NCI-H146 (cell line): ENCODE measurements at places on chromosomes 2 and 18.
A peak's percentile ranks its signal among the peaks of the same experiment; 100 is the strongest.

- DNase-seq, result no peak
Measured at GRCh38 chr2:206392118-206392517, 51.2 kb upstream of the ADAM23 start.

DNA sequence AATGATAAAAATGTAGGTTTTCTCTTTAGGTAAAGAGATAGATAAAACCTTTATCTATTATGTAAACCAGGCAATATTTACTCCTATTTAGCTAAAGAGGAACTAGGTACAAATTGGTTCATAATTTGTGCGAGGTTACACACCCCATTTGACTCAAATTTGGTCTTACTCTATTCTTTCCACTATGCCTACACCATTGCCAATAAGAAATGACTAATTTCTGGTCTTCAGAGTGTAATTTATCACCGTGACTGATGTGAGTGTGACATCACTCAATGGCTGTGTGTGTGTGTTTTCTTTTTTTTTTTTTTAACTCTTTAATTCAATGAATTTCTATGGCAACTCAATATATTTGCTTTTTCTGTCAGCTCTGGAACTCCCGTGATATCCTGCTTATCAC lies 955.8 kb downstream of the TDRD15 start:
- no peak for DNase-seq

GRCh38 chr2:28972778-28973335 lies 8.2 kb upstream of the TOGARAM2 start:
- no peak for DNase-seq

DNA sequence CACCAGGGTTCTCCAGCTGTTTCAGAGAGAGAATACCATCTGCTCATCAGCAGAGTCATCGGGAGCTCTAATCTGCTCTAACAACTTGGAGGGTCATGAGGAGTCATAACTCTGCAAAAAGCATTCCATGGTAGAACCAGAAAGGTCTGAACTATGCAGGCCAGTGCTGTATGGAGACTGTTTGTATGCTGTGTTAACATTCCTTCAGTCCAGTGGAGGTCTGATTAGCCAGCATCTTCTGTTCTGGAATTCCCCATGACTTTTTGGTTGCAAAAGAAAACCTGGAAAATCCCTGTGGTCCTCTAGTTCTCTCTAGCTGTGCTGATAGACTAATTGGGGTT lies 9.4 kb upstream of the ITGB6 start:
- no peak for DNase-seq

- no peak for DNase-seq
Measured at GRCh38 chr2:74867841-74868658, 34.1 kb downstream of the HK2 start.

GRCh38 chr2:195461010-195461409 lies 196.0 kb upstream of the SLC39A10 start:
- DNase-seq, result no peak

GRCh38 chr2:174145827-174146226 lies 102.5 kb downstream of the OLA1 start:
- DNase-seq, result peak; percentile 13

DNA sequence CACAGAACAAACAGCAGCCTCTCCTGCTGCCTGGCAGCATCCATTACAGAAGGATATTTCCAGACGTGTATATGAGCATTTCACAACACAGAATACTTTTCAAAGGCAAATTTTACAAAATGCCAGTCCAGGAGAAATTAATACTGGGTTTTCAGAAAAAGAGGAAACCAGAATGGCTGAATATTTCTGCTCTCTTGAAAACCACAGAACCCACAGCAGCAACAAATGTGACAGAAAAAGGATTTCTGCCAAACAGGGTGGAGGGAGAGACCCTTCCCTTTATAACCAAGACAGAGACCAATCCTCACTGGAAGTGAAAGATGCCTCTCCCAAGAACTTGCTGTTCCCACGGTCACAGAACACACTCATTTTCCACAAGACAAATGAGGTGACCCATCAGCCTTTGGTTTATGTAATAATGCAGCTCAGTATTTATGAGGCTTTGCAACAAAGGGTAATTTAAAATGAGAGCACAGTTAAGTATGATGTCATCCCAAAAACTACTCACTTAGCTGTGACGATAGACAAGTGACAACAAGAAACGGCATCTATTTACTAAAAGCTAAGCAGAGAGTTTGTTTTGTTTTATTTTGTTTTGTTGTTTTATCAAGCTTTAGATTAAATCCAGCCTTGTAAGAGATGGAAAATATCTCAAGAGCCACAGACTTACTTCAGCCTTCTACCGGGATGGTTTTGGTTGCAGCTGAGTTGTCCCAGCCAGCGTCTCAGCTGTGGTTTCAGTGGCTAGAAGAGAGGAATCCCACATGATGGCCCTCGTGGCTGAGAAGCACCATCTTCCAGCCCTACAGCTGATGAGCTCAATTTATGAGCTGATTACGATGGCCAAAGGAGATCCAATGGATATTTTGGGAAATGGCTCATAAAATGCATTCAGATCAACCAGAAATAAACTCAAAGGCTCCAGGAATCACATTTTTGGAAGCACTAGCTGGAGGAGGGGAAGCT lies 249.3 kb upstream of the AGAP1 start:
- DNase-seq, result no peak

DNA sequence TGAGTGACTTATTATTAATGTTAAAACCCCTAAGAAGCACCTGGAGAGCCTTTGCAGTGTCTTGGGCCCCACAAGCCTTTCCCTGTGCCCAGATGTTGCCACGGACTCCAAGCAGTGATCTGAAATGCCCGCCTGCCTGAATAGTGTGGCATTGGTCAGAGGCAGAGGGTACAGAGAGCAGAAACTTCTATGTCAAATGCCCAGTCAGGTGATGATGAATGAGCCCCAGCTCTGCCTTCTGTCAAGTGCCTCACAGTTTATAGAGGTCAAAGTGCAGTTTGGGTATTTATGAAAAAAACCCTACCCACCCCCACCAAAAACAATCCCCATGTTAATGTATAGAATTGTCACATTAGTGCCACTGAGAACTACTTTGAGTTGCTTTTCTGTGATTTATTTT lies 170.0 kb upstream of the SIX3 start:
- DNase-seq, result peak; percentile 23

DNA sequence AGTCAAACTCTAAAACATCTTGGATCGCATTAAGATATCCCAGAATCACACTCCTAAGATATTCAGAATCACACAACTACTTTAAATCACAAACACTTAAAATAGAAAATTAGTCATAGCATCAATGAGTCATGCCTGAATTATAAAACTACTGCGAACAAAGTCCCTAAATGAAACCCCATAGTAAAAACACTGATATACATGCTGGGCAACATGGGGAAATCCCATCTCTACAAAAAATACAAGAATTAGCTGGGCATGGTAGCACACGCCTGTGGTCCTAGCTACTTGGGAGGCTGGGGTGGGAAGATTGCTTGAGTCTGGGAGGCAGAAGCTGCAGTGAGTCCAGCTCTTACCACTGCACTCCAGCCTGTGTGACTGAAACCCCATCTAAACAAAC lies 101.7 kb downstream of the COBLL1 start:
- DNase-seq, result no peak

- DNase-seq, result no peak
Measured at GRCh38 chr18:62452280-62452831, 70.5 kb upstream of the ZCCHC2 start.

DNA sequence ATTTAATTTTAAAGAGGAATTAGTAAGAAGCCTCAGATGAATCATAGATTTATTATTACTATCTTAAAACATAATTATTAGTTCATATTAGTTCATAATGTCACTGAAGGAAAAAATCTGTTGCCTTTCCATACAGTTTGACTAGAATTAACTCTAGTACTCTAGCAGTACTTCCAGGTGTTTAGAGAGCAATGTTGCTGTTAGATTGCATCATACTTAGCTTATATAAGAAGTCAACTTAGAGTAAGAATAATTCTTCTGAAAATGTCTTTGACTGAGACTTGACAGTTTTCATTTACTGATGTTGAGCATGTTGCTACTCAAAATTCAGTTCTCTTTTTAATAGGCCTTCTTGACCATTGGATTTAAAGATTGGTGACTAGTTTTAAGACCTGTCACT lies 4.7 kb downstream of the RAB3GAP1 start:
- DNase-seq, result no peak

DNA sequence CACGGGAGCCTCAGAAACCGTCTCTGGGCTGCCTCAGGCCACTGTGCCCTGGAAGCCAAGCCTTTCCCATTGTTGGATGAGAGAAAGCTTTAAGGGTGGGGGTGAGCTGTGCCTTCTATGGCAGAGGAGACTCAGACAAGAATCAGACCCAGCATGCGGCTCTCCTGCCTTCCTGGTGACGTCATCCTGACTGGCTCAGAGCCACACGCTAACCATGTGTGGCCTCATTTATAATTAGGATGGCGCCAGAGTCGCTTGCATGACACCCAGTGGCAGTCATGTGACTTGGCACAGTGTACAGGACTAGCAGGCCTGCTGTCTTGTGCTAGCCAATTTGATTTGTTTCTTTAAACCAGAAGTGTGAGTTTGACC lies 99.1 kb downstream of the SH3BP4 start:
- peak; percentile 80 for DNase-seq

DNA sequence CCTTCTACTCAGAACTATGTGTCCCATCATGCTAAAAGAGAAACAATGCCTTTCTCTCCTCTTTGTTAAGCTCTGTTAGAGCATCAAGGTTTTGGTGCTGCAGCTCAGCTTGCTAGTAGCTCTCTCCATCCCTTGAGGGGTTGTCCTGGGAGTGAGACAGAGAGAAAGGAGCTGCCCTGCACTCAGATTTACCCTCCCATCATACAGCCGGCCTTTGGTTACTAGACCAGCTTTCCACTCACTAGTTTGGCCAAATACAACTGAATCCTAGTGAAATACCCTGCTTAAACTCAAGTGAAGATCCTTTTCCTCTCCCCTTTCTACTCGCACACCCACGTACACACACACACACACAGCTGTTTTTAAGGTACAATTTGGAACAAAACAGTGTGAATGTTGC lies 2.3 kb upstream of the CHN1 start:
- no peak for DNase-seq

- no peak for DNase-seq
Measured at GRCh38 chr2:207600231-207600630, 25.0 kb downstream of the METTL21A start.

- peak; percentile 82 for DNase-seq
Measured at GRCh38 chr2:6865346-6866274, at the start of gene CMPK2. TSS of gene CMPK2 (minus strand) at chr2:6865907. CDS start at chr2:6865696, 211 bp downstream.

DNA sequence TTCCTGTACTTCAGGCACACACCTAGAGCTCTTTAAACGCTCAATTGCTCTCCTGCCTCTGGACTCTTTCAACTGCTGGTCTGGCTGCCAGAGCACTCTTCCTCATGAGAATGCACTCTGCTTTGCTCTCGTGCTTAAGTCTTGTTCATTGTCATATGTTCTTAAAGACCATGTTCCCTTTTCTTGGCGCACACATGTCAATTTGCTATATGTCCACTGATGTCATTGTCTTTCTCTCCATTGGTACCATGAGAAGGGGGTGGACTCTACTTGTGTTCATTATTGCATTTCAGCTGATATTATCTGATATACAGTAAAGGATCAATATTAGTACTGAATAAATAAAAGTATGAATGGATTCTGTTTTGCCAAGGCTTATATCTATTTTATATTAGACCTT lies 16.8 kb downstream of the SPHKAP start:
- DNase-seq, result no peak

DNA sequence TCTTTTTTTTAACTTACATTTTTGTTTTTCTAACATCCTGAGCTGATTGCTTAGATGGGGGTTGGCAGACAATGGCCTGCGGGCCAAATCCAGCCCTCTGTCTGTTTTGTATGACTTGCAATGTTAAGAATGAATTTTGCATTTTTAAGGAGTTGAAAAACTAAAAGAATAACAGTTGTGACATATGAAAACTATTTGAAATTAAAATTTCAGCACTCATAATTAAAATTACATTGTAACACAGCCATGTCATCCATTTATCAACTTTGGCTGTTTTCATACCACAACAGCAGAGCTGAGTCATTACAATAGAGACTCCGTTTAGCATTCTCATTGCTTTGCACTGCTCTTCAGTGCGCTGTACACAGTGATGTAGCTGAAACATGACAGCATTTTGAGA lies 94.1 kb upstream of the MC4R start:
- DNase-seq, result no peak

DNA sequence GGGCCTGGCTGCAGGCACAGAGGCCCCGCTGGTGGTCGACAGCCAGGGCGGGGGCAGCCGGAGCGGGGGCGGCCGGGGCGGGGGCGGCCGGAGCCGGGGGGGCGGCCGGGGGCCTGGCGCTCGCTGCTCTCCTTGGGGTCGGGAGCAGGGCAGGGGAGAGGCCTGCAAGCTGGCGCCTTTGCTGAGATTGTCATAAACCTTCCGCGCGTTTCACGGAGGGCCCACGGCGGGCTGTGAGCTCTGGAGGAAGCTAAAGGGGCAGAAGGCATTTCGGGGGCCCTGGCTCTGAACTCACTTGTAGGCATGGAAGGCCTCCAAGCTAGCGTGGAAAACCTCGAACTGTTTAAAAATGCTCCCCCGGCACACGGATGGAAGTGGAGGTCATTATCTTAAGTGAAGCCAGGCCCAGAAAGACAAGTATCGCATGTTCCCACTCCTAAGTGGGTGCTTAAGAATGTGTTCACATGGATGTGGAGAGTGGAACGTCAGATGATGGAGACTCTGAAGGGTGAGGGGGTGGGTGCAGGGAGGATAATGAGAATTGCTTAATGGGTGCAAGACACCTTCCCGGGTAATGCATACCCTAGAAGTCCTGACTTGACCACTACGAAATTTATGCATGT lies 629 bp downstream of the PRELID3A start:
- DNase-seq, result peak; percentile 58

- DNase-seq, result no peak
Measured at GRCh38 chr2:113976277-113976928, 86.5 kb downstream of the ACTR3 start.

DNA sequence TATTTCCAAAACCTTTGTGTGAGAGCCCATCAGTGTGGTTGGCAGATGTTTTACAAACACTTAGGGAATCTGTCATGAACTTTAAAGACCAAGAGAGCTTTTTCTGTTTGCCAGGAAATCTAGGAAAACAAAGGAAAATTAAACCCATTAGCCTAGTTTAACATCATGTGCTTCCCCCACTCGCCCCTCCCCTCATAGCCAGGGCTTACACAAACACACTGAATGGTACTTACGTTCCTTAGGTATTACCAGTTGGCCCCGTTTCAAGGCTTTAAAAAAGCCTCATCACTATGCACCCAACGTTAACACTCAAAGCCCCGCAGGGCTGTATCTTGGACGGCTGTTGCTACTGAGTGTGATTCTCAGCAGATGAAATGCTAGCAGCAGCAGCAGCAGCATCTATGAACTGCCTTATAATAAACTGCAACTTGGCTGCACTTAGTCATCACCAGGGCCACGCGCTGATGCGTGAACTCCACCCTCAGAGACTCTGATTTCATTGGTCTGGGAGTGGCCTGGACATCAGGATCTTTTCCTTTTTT lies 20.1 kb upstream of the TTC39C start:
- DNase-seq, result peak; percentile 98

- DNase-seq, result no peak
Measured at GRCh38 chr2:236501531-236501930, 68.1 kb upstream of the ACKR3 start.

- peak; percentile 94 for DNase-seq
Measured at GRCh38 chr18:48022531-48023329, 92.3 kb upstream of the SMAD2 start.

GRCh38 chr2:3827673-3828575 lies 124.5 kb downstream of the DCDC2C start:
- peak; percentile 40 for DNase-seq

- no peak for DNase-seq
Measured at GRCh38 chr2:68689553-68690537, 44.8 kb upstream of the ARHGAP25 start.
